ENCODE measurements at places on chromosomes 3 and 15. TPM values are rescaled to one million over a fixed set of nuclear protein-coding genes. Genes with fewer than 3 reads are reported as not detected.

GRCh38 chr15:83983634-83984458 is 251.7 kb upstream of the GOLGA6L4 start:
- DNase-seq, result peak; percentile 32
- H3K4me1 ChIP-seq, result peaks cover 19% of the 10 kb centered on the region
- H3K27ac ChIP-seq, result no peak overlapping the region
- no peak overlapping the region for H3K4me3 ChIP-seq

GRCh38 chr3:24748520-24748919 is 253.9 kb upstream of the THRB start:
- no peaks in the 10 kb centered on the region for H3K36me3 ChIP-seq
- H3K27ac ChIP-seq, result no peak overlapping the region
- no peaks in the 10 kb centered on the region for H3K27me3 ChIP-seq
- no peak for DNase-seq
- no peaks in the 10 kb centered on the region for H3K4me1 ChIP-seq

DNA sequence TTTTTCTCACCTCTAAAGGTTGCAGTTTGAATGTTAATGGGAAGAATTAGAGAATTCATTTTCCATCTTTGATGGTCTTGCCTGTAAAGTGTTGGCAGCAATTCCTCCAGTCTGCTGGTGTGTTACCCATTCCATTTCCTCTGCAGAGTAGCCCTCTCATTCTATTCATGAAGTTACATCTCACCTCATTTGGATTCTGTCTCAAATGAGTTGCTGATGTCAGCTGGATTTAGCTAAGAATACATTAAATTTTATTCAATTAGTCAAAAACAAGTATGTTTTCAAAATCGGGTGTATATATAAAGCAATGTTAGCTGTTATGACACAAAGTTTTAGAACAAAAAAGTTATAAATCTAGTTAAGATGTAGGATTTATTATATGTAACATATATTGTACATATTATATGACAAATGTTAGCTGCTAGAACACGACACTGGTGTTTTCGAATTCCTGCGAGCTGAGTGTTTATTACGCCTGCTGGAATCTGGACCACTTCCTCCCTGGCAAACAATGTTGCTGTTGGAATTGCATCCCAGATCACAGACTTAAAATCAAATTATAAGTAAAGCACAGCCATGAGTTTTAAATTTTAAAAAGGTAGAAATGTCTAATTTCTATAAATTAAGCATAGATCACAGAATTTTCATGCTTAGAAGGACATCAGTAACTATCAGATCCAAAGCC is 516.2 kb downstream of the OCA2 start:
- H3K4me1 ChIP-seq, result no peaks in the 10 kb centered on the region
- no peak for DNase-seq
- no peak overlapping the region for H3K27ac ChIP-seq
- H3K36me3 ChIP-seq, result no peaks in the 10 kb centered on the region

- H3K27ac ChIP-seq, result peak overlapping the region; percentile 87
- H3K4me1 ChIP-seq, result peaks cover 63% of the 10 kb centered on the region
- no peak overlapping the region for H3K4me3 ChIP-seq
Observed at GRCh38 chr3:56758539-56758981, 43.2 kb downstream of the ARHGEF3 start.

MANF gene
- 35.6 TPM for total RNA-seq

ANKRD34C gene
- total RNA-seq, result under 0.01 TPM

DNA sequence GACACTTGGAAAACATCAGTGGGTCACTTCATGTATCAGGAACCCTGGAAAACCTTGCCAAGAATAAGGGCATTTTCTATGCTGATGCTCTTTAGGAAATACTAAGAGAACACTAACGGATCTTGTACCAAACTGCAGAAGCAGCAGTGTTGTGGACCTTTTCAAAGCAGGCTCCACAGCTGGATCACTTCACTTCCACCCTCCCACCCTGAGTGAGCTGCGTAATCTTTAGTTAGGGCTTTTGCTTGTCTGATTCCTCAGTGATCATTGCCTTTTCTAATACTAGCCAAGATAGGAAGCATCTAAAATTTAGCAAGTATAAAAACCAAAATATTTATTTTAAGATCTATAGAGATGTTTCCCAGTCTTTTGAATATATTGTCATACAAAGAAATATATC is 229.0 kb downstream of the EPHA6 start:
- DNase-seq, result no peak
- H3K27me3 ChIP-seq, result no peaks in the 10 kb centered on the region
- H3K4me3 ChIP-seq, result no peak overlapping the region
- no peaks in the 10 kb centered on the region for H3K36me3 ChIP-seq
- H3K27ac ChIP-seq, result no peak overlapping the region
- H3K4me1 ChIP-seq, result no peaks in the 10 kb centered on the region

DNA sequence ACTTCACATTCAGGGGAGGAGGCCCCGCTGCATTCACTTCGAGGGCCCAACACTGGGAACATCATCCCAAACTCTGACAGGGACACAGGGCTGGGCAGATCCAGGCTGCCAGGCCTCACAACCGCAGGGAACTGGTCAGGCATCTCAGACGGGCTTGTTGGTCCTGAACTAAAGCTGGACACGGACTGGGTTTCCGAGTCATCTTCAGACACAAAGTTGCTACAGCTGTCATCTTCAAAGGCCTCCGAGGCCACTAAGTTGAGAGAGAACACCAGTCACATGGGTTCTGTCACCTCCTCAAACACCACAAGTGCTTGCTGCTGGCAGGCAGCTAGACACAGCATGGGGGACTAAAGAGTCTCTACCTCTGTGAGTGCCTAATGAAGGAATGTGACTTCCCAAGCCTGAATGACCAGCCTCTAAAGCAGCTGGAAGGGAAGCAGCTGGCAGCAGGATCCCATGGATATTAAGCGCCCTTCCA is 50.9 kb downstream of the CAPN7 start:
- H3K27me3 ChIP-seq, result no peaks in the 10 kb centered on the region
- no peaks in the 10 kb centered on the region for H3K4me1 ChIP-seq
- DNase-seq, result no peak
- no peak overlapping the region for H3K27ac ChIP-seq

CFAP161 gene
- total RNA-seq, result not detected

Data from body of pancreas (tissue), 4 donors.